Fibroblast of skin of abdomen (primary cell): ENCODE measurements at places on chromosomes 16 and 17.

DNA sequence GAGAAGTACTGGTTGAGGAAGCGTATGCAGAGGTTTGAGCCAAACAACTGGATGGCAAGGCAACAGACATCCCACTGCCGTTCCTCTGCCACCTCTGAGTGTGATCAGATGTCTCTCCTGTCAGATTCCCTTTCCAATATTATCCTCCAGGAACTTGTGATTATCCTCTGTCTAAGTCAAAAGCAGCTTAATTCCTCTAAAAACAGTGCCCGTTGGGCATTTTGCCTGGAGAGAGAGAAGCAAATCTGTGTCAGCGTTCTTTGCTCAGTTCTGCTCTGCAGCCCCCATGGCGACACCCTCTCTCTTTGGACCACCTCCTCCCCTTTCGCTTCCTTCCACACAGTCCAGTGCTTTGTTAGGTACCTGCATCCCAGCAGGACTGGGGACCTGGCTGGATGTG is 56.1 kb upstream of the TBX2 start:
- no peak for DNase-seq

DNA sequence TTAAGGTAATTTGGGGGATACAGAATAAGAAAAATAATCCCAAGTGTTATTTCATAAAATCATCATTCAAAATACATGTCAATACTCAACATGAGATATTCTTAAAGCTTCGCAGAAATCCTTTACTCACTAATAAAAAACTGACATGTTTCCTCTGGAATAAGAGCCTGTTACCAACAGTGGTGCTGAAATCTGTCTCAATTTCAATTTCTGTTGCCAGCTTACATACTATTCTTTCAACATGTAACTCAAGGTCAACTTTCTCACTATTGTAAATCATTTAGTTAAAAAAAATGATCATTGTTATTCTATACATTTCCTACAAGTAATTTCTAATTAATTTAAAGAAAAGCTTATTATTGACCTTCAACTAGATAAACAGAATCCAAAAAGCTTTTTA is 67.9 kb downstream of the CEP95 start:
- DNase-seq = no peak

- no peak for DNase-seq
These were observed 163.7 kb upstream of the PLCG2 start for GRCh38 chr16:81615411-81615810.

GRCh38 chr16:67539691-67540635 is 11.3 kb downstream of the RIPOR1 start:
- DNase-seq = no peak
